ENCODE measurements at places on chromosomes 11 and 22.

DNA sequence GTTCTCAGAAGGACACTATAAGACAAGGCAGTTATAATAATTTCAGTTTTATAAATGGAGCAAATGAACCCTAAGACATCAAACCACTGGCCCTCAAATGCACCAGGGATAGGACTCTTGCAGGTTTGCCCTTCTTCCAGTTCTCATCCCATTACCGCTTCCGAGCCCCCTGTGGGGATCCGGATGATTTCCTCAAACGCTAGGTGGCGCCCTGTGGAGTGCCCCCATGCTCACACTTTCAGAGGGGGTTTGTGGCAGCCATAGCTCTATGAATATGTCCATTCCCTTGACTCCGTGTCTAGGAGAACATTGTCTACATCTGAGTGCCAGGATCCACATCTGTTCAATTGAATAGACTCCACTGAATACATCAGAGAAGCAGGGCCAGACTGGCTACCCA lies 816.3 kb downstream of the NTM start:
- DNase-seq: no peak

DNA sequence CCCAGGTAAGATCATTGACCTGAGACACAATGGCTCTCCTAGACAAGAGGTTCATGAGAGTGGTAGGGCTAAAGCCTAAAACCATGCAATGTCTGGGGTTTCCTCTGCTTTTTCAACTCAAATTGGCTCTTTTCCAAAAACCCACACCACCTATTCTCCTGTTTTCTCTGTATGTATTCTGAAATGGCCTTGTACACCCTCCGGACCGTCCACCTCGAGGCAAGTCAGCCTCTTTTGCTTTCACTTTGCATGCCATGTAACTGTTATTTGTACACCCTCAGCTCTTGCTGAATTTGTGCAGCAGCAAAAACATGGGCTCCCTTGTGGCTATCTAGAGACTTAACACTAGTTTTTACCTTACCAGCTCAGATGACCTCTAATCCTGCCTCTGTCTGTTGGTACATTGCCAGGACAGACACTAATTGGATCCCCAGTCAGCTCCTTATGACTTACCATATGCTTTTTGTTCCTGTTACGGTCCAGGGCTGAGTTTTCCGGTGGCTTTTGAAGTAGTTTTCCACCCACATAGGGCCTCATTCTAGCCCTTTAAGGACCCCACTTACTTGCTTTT lies 288.0 kb downstream of the SBF2 start:
- DNase-seq: no peak

- DNase-seq: no peak
Measured at GRCh38 chr22:49961601-49962011, 1.0 kb downstream of the PIM3 start.

GRCh38 chr11:13661074-13661623 lies 7.3 kb upstream of the FAR1 start:
- DNase-seq: no peak

DNA sequence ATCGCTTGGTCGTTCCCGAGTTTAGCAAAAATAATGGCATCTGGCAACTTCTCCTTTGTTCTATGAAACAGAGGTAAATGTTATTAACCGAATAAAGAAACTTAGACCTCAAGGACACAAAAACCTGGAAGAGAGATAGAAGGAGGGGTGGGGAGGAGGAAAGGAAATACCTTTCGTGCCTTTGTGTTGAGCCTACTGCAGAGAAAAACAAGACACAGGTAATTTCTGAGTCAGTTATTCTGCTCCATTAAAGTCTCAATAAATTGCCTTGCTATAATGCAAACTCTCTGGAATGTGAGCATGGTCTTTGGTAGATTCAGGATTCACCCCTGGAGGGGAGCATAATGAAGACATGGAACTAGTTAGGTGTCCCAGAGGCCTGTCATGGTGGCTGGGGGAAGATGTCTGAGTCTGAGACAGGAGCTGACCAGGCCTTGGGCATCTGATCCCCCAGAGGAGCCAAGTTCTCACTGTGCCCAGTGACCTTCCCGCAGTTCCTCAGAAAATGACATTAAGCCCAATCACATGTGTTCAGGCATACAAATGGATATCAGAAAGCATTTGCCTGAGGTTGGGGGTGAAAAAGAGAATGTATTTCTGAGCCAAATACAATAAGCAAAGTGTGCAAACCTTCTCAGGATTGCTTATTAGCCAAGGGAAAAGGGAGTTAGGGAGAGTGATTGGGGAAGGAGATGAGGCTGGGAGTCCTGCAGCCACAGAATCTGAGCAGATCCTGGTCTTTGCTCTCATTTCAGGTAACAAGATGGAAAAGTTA lies 72.6 kb upstream of the CADM1 start:
- DNase-seq: no peak

DNA sequence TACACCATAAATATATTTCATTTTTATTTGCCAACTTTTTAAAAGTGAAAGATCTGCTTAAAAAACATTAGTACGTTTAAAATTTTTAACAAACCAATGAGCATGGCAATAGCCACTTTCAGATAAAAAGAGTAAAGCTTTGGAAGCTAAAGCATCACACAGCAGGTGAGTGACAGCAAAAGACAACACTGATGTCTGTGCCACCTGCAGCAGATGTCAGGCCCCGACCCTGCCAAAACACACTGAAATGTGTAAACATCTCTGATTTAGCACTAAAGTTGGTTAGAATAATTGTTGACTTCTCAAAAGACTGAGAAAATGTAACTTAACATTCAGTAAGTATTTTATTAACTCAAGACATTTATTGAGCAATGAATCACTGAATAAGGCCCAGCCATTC lies 232.9 kb downstream of the DLG2 start:
- DNase-seq: no peak

GRCh38 chr22:45238957-45239680 lies 1.6 kb downstream of the KIAA0930 start:
- DNase-seq: no peak

GRCh38 chr11:76676636-76677457 lies 6.3 kb upstream of the LRRC32 start:
- DNase-seq: no peak

DNA sequence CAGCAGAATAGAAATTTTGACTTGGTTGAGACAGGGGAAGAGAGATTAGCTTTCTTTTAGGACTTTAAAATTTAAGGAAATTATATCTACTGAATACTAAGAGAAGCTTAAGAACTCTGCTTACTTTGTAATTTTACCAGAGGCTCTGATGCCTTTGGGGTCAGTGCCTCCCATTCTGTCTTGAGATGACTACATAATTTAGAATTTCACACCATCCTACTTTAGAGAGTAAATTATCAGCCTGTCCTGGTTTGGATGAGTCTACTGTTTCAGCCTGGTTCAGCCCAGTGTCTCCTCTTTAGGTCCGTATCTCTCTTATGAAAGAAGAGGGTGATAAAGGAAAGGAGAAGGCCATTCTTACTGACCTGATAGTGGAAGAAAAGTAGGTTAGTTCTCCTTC lies 9.8 kb downstream of the NUCB2 start:
- DNase-seq: no peak

DNA sequence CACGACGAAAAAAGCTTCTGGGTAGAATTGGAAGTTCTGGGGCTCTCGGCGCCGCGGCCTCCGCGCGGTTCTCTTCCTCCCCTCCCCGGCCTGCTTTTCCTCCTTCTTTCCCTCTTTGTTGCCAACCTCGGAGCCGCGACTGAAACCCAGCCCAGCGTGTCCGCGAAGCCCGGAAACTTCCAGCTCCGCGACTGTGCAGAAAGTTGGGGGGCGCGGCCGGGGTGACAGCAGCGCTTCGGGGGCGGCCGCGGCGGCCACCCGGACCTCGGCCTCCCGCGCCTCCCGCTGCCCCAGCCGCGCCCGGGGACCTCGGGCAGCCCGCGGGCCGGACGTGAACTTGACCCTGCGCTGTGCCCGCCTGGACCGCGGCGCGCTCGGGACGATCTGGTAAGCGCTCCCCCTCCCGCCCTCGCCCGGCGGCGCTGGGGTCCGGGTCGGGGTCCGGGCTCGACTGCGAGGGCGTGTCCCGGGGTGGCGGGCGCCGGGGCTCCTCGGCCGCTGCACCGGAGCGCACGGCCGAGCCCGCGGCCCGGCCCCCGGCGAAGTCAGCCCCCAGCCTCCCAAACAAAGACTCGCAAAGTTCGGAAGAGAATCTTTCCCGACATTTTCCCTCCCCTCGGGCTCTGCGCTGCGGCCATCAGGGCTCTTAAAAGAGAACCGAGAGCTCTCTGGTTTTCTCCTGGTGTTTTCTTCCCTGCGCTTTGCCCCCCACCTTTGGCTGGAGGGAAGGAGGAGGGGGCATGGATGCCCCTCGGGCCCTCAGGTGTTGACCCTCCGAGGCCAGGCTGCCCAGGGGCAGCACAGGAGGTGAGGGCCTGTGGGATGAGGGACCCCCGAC lies 67.9 kb upstream of the WNT7B start:
- DNase-seq: no peak

DNA sequence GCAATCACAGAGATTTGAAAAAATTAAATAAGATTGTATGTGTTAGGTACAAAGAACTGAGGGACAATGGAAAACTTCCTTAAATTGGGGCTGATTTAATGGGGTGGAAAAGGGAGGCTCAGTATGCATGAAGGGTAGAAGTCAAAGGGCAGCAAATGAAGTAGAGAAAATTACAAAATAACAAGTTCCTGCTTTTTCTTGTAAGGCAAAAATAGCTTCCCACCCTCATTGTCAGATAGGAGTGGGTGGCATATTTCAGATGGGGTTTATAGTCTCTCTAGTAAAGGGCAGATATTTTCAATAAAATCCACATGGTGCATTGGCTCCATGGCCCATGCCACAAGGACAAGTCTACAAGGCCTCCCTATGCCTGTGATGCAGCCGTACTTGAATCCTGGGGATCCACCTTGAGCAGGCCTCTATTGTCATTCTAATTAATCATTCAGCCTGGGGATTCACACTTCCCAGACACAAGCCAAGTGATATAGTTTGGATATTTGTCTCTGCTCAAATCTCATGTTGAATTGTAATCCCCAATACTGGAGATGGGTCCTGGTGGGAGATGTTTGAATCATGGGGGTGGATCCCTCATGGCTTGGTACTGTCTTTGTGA lies 36.7 kb upstream of the SESN3 start:
- DNase-seq: no peak

GRCh38 chr11:69630017-69630416 lies 10.9 kb upstream of the CCND1 start:
- no peak for DNase-seq

DNA sequence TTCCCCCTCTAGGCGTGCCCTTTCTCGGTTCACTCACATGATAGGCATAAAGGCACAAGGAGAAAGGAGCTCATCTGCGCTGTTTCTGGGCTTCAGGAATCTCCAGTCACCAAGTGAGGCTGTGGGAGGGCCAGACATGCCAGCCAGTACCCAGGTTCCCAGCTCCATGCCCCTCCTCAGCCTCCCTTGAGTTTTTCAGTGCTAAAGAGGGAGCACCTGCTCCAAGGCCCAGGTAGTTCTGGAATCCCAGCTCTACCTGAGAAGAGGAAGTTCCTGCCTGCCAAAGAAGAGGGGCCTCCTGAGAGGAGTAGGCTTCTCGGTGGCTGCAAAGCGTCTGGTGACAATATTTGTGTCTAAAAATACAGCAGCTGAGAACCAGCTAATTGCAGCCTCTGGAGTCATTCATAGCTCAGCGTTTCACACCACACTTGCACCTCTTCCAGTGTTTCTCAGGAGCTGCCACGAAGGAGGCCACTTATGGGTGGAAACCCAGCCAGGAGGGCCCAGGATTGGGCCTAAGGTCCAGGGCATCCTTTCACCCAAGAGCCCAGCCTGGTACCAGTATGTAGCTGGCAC lies 197.4 kb downstream of the TRIM29 start:
- no peak for DNase-seq

DNA sequence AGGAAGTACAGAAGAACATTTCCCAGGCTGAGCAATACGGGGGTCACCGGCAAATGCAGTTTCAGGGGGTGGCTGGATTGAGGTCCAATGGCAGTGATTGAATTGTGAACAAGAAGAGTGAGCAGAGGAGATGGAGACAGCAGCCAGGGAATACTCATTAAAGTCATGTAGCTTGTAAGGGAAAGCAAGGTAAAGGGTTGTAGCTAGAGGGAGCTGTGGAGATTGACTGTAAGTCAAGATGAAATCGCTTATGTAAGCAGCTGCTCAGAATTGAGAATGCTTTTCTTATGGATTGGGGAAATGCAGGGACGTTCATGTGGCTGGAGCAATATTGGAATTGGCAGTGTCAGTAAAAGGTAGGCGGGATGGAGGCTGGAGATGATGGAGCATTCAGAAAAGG lies 111.4 kb upstream of the TBCEL start:
- DNase-seq: no peak

DNA sequence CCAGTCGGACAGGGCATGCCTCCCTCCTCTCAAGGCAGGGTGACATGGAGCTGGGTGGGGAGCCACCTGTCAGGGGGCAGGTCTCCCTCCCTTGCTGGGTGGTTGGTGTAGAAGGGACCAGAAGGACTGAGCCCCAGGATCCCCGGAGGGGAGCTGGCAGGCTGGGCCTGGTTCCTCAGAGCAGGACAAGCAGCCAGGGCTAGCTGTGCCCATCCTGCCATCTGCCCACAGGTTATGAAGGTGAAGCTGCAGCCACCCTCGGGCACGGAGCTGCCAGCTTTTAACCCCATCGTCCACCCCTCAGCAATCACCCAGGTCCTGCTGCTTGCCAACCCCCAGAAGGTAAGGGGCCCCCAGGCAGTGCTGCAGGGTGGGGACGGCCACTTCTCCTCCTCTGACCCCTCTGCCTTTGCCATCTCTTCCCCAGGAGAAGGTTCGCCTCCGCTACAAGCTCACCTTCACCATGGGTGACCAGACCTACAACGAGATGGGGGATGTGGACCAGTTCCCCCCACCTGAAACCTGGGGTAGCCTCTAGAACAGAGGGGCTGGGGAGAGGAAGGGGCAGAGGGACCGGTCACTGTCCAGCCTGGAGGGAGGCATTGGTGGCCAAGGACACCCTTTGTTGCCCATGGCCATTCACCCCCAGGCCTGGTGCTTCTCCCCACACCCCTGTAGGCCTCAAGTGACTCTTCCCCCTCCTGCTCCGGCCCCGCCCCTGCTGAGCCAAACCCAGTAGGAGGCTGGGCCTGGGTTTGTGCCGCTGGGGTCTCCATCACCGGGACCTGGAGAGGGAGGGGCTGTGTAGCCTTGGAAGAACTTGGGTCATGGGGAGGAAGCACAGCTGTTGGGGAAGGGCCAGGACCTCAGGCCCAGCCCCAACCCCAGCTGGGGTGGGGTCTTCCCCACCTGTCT lies 7.0 kb upstream of the SH3BP1 start:
- DNase-seq: no peak

GRCh38 chr11:1523779-1524178 lies 37.2 kb upstream of the MOB2 start:
- DNase-seq: no peak

GRCh38 chr22:19639610-19640135 lies 74.6 kb upstream of the SEPTIN5 start:
- DNase-seq: no peak

GRCh38 chr11:66685276-66686099 lies 7.8 kb upstream of the RBM4B start:
- no peak for DNase-seq

- DNase-seq: no peak
Measured at GRCh38 chr22:19885841-19886592, 31.3 kb upstream of the GNB1L start.

GRCh38 chr11:15114501-15115475 lies at the start of gene INSC:
INSC (plus strand) TSS chr11:15114923; CDS start chr11:15149175, 34,252 bp downstream.
- no peak for DNase-seq

GRCh38 chr22:25551396-25551795 lies 13.1 kb upstream of the GRK3 start:
- DNase-seq: no peak

- no peak for DNase-seq
Measured at GRCh38 chr22:42635531-42635930, 4.9 kb downstream of the ATP5MGL start.

All from stimulated activated CD4-positive, alpha-beta T cell treated with anti-CD3 and anti-CD28 coated beads, Interleukin-4, amount 100 ng/mL, for 4 hours (primary cell).